ENCODE measurements at places on chromosomes 1 and 21.

DNA sequence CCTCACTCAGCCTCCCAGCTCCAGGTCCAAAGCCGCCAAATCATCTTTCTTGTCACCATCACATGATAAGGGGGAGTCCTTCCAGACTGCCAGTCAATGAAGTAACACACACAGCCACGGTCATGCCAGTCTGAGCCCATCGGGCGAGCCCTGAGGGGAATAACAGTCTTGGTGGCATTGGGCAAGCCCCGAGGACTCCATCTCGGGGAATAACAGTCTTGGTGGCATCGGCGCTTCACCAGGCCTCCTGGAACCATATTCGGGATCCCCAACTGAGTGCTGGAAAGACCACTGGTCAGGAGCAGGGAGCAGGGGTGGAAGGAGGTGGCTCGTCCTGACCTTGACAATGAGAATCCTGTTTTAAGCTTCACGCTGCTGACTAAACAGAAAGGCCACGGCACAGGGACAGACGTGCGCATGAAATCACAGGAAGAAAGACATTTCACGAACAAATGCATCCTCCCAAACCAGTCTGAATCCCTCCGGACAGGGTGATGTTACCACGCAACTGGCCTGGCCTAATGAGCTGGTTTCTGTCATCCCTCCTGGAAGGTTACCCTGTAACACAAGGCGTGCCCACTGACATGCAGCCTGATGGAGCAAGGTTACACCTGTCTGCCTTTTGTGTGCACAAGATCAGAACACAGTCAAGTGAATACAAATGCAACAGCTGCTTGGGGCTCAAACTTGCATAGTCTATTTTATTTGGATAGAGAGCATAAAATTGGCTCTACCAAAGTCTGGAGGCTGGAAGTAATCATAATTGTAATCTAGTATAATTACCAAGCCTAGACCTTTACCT lies 517.4 kb downstream of the KIF26B start:
- DNase-seq = no peak

GRCh38 chr1:201568859-201569294 lies 29.9 kb downstream of the NAV1 start:
- DNase-seq = no peak

GRCh38 chr1:113905435-113905861 lies 322 bp downstream of the DCLRE1B start:
- DNase-seq = no peak

DNA sequence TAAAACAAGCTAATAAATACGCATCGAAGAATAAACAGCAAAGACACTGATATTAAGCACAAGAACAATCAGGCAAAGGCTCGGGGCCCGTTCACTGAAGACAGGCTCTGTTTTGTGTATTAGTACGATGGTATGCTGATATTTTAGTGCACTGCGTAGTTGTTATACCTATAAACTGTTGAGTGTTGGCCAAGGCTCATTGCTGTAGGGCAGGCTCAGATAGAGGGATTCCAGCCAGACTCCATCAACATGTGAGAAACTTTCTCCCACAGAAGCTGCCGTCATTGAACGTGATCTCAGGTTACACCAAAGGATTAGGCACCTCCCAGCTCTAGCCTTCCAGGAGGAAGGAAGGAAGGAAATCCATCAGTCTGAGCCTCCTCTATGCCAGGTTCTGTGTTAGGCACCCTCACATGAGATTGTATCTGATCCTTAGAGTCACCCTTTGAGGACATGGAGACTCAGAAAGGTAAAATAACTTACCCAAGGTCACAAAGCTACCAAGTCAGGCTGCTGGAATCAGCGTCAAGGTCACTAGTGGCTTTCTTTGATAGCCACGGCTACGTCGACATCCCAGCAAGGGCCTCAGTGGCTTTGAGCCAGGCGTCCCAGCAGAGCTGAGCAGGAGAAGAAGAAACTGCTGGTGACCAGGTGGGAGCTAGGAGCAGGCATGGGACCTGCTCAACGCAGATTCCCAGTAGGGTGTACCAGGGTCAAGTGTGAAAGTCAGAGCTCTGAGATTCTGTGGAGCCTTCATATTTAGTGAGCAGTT lies 14.8 kb downstream of the BCAR3 start:
- DNase-seq = no peak

- no peak for DNase-seq
Observed at GRCh38 chr1:184664042-184664660, 90.5 kb downstream of the EDEM3 start.

- no peak for DNase-seq
Observed at GRCh38 chr1:198031086-198031485, 113.9 kb downstream of the LHX9 start.

- DNase-seq = no peak
Observed at GRCh38 chr1:30955448-30956015, 47.0 kb upstream of the SDC3 start.

- no peak for DNase-seq
Observed at GRCh38 chr1:6507461-6507911, 16.0 kb upstream of the PLEKHG5 start.

- DNase-seq = no peak
Observed at GRCh38 chr1:22241811-22242210, 98.9 kb upstream of the WNT4 start.

- DNase-seq = no peak
Observed at GRCh38 chr1:116572771-116573430, 2.1 kb upstream of the CD58 start.
